ENCODE measurements at places on chromosomes 5 and 9. TPM values are rescaled to one million over a fixed set of nuclear protein-coding genes. Genes with fewer than 3 reads are reported as not detected.

Gene PPP3R2
- not detected for total RNA-seq

Gene KDM3B
- 43.6 TPM for total RNA-seq

Gene ANKS6
- total RNA-seq = 8.4 TPM

Gene KCNN2
- total RNA-seq = 0.54 TPM

Gene LURAP1L
- 3.9 TPM for total RNA-seq

Data from endothelial cell of coronary artery (primary cell).